Amygdala (tissue), 56 donors: ENCODE measurements at places on chromosomes 11 and 22.

DNA sequence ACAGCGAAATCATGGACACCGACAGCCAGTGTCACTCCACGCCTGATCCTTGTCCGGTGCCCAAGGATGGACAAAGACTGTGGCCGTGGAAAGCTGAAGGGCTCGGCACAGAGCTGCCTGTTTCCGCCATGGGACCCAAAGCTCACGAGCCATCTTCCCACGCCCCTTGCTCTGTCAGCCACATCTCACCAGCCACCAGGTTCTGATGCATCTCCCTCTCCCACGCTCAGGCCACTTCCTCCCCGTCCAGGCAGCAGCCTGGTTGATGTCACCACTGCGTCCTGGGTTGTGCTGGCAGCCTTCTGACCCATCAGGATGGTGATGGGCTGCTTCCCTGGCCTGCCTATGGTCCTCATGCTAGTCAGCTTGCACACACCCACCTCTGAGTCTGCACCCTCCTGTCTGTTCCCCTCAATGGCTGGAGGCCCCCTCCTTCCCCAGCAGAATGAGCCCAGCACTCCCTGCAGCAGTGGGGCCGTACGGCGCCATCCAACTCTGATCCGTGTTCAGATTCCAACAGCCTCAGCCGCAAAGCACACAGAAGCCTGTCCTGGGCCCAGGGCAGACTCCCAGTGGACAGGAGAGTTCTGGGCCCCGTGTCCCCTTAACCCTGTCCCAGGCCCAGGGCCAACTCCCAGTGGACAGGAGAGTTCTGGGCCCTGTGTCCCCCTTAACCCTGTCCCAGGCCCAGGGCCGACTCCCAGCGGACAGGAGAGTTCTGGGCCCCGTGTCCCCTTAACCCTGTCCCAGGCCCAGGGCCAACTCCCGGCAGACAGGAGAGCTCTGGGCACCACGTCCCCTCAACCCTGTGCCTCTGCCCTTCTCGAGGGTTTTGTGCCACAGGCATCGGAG lies 259.5 kb downstream of the BRD1 start:
- DNase-seq = no peak

DNA sequence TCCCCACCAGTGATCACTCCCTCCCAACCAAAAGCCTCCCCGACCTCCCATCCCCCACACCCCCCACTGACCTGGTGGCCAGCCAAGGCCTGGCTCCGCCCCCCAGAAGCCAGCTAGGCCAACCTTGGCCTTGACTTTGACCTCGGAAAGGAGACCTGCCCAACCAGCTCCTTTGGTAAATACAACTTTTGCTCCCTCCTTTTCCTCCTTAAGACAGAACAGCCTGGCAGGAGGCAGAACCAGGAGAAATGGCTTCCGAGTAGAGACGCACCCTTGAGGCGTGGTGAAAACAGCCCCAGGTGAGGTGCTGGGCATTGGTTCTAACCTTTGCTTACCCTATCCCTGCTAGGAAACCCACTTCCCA lies 27.0 kb downstream of the PLEKHA7 start:
- DNase-seq = no peak

DNA sequence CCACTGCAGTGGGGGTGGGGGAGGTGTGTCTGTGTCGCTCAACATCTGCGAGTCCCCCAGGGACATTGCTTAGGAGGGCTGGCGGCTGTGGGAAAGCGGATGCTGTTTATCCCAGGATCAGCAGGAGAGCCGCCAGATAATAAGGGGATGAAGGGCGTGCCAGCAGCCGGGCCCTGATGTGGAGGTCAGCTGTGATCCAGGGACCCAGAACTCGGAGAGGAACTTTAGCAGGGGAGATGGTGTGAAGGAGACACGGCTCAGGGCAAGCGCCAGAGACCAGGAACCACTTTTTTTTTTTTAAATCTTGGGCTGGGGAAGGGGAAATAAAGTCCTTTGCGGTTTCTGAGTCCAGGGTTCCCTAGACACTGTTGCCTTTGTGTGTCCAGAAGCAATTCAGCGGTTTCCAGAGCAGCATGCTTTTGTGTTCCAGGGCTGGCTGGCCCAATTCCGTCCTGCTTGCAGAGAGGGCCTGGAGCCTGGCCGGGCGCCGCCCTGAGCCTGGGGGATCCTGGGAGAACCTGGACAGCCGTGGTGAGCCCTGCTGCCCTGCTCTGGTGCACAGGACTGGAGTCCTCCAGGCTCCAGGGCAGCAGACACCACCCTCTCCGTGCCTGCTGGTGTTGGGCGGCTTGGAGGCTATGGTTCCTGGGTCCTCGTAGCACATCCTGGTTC lies at the start of gene GRAMD4:
GRAMD4 (plus strand) TSS at position 557 of the 672 bp plus-strand sequence. CDS start 6,414 bp downstream, outside the sequence.
- DNase-seq = peak; percentile 21

DNA sequence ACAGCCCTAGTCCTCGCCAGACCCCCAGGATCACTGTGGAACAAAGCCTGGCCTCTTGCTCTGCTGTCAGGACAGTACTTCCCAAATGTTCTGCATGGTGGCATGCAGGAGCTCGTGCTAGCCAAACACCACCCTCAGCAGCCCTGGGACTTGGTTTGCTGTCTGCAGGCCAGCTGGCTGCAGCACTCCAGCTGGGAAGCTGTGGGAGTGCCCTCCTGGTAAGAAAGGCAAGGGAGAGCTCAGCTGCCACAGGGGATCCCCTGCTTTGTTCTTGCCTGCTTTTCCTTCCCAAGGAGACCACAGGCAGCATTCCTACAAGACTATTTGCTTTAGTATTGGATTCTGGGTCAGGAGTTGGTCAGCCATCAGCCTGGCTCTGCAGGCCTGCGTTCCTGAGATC lies 27.9 kb downstream of the TCIRG1 start:
- no peak for DNase-seq

DNA sequence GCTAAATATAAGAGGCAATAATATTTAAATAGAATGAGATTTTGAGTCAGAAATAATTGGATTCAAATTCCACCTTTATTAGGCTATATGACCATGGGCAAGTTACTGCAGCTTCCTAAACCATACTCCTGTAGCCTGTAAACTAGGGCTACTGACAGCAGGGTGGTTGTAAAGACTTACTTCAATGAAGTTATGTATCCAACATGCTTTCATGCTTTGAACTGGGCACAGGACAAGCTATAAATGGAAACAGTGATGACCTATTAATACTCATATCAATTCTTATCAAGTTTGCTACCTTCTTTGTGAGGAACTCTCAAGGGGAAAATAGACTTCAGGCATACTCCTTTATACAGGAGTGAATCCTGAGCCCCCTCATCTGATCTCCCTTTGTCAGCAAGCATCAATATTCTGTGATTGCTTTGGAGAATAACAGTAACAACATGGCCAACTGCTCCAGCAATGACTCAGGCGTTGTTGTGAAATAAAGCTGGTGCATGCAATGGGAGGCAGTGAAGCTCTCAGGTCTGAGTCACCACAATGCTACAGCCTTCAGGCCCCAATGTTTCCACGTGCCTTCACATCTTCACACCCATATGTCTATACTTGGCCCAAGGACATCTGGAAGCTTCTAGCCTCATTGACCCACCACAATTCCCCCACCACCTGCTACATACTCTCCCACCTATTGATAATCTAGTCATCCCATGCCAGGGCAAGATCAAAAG lies 102.5 kb downstream of the KCNA4 start:
- no peak for DNase-seq

GRCh38 chr11:111549196-111549868 lies 8.8 kb downstream of the LAYN start:
- no peak for DNase-seq

DNA sequence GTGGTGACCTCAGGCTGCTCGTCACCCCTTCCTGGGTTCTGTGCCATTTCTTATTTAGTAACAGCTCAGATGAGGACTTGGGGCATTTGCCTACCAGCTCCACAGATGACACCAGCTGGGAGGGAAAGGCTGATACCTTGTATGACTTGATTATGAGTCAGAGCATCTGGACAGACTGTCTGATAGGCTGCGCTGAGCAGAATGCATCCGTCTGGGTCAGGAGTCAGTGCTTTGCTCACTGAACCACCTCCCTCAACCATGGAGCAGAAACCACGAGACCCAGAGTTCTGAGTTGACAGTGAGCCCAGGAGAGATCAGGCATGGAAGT lies 6.8 kb downstream of the ST14 start:
- DNase-seq = no peak

- DNase-seq = no peak
Observed at GRCh38 chr11:111526501-111526900, 11.9 kb downstream of the HOATZ start.

- DNase-seq = no peak
Observed at GRCh38 chr11:45431046-45432018, 145.2 kb upstream of the SYT13 start.

DNA sequence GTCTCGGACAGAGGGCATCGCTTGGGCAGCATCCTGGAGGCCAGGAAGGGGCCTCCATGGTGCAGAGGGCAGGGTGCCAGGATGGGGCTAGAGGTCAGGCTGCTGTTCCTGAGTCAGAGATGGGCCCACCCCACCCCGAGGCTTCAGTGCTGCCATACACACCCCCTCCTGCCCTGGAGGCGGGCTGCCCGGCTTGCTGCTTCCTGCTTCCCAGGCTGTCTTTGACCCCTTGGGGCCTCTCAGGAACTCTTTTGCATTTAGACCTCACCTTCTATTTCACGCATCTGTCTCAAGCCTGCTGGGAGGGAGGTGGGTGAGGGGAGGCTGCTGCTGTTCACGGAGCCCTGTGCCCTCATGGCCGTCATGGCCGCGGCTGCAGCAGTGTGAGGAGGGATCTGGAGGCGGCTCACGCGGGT lies 6.6 kb upstream of the GRAMD4 start:
- no peak for DNase-seq

DNA sequence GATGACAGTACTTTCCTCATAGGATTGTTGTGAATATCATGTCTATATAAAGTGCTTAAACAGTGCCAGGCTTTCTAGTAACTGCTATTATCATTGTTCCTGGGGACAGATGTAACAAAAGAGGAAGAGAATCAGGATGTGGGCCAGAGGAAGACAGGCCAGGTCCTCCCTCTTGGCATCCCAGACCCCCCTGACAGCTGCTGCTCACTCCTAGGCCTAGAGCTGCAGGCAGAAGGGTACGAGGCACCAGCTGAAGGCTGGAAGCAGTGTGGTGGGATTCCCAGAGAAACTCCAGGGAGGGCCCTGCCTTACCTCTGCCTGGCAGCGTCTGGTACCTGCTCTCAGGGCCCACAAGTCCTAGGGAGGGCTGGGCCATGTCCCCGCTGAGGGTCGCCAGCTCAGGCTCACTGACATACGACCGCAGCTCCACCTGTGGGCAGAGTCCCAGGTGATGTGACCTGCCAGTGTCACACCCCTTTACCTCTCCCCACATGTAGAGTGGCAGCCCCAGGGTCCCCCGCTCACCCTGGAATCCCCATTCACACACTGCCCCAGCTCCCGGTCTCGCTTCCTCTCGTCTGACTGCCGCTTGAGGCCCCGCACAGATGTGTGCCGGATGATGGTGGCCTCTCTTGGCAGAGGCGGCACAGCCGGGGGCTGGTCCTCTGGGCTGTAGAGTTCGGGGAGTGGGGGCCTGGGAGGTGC lies 52.2 kb downstream of the C11orf58 start:
- no peak for DNase-seq

DNA sequence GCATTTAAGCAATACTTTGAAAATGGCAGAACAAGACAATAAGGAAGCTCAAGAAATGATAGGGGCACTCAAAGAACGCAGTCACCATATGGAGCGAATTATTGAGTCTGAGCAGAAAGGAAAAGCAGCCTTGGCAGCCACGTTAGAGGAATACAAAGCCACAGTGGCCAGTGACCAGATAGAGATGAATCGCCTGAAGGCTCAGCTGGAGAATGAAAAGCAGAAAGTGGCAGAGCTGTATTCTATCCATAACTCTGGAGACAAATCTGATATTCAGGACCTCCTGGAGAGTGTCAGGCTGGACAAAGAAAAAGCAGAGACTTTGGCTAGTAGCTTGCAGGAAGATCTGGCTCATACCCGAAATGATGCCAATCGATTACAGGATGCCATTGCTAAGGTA lies 51.9 kb downstream of the SPECC1L start:
- no peak for DNase-seq

GRCh38 chr22:47344414-47344813 lies 582.0 kb downstream of the TBC1D22A start:
- DNase-seq = no peak

- DNase-seq = no peak
Observed at GRCh38 chr11:83881428-83881827, 595.3 kb upstream of the CCDC90B start.

- no peak for DNase-seq
Observed at GRCh38 chr11:118924591-118925585, 838 bp downstream of the BCL9L start.

GRCh38 chr11:27204529-27204928 lies 158.5 kb downstream of the CCDC34 start:
- DNase-seq = no peak

DNA sequence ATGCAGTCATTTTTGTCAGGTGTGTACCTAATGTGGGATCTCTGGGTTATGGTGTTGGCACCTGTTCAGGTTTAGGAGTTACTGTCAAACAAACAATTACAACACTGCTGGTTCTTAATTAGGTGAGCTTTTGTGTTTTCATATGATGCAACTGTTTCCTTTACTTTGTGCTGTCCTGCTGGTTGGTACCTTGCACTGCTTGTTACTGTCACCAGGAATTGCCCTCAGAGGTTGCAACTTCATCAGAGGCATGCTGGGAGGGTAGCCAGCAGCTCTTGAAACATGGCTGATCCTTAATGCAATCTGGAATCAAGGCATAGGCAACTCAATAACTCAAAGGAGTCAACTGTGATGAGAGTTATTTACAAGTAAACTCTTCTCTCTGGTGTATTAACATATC lies 400.3 kb downstream of the MIAT start:
- DNase-seq = no peak

DNA sequence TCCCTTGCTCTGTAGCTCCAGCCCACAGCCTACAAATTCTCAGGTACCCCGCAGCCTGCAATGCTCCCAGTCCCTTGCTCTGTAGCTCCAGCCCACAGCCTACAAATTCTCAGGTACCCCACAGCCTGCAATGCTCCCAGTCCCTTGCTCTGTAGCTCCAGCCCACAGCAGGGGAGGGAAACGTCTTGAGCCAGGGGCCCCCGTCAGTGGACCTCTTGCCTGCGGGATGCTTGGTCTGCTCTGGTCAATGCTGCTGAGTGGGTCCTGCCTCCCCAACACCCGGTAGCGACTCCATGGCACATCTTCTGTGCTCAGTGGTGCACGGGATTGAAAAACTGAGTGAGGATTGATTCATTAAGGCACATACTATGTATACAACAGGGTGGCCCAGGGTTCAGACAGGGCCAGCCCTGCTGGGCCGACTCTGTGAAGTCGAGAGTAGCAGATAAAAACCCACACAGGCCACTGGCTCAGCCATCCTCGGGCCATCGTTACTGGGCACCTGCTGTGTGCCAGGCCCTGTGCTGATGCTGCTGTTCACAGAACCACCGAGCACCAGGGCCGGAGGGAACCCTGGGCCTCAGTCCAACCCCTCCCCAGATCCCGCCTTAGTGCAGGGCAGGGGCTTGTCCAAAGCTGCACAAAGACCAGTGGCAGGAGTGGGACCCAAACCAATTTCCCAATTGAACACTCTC lies 69.7 kb downstream of the MYO7A start:
- no peak for DNase-seq
